ENCODE measurements at places on chromosomes 4 and X.
A peak's percentile ranks its signal among the peaks of the same experiment; 100 is the strongest.

- no peak for DNase-seq
These were observed 490.3 kb upstream of the TECRL start for GRCh38 chr4:64899563-64899962.

DNA sequence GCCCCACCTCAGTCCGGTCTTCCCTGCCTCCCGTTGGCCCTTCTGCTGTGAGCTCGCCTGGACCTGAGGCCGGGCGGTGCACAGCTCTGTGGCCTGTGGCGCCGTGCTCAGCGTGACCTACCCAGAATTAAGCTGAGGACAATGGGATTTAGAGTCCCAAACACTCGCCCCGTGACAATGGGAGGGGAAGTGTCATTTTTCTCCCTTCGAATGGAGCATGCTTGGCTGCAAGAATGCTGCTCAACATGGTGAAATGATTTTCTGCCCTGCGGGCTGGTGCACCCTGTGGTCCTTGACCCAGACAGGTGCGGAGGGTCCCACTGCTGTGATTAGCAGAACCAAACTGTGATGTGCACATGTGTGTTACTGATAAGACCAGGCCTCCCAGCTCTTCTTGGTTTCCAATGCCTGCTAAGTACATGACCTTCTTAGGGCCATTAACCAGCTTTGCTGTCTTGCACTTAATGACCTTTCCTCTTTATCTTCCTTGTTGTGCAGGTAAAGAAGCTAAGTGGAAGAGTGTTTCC is 772 bp downstream of the EOLA1 start:
- DNase-seq, result no peak

GRCh38 chr4:159212675-159213293 is 109.9 kb downstream of the RAPGEF2 start:
- DNase-seq, result no peak

DNA sequence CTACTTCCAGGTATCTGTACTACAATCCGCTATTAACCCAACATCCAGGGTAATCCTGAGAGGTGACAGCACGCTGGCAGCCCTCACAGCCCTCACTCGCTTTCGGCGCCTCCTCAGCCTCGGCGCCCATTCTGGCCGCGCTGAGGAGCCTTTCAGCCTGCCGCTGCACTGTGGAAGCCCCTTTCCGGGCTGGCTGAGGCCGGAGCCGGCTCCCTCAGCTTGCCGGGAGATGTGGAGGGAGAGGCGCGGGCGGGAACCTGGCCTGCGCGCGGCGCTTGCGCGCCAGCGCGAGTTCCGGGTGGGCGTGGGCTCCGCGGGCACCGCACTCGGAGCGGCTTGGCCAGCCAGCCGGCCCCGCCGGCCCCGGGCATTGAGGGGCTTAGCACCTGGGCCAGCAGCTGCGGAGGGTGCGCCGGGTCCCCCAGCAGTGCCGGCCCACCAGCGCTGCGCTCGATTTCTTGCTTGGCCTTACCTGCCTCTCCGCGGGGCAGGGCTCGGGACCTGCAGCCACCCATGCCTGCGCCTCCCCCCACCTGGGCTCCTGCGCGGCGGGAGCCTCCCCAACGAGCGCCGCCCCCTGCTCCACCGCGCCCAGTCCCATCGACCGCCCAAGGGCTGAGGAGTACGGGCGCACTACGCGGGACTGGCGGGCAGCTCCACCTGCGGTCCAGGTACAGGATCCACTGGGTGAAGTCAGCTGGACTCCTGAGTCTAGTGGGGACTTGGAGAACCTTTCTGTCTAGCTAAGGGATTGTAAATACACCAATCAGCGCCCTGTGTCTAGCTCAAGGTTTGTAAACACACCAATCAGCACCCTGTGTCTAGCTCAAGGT is 87.3 kb downstream of the PRSS12 start:
- no peak for DNase-seq

DNA sequence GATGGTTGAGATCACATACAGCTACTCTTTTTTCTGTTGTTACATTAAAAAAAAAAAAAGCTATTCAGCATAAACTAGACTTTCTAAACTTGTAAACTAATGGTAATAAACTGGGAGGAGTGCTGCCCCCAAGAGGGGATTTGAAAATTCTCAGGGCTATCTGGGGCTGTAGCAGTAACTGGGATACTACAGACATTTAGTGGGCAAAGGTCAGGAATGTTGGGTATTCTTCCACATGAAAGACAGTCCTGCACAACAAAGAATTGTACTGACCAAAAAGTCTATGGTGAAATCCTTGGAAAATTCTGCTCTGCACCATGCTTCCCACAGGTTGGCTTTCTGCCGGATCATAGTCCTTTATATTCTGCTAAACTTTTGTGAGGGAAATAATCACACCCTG is 232.6 kb upstream of the BOD1L1 start:
- peak; percentile 9 for DNase-seq

DNA sequence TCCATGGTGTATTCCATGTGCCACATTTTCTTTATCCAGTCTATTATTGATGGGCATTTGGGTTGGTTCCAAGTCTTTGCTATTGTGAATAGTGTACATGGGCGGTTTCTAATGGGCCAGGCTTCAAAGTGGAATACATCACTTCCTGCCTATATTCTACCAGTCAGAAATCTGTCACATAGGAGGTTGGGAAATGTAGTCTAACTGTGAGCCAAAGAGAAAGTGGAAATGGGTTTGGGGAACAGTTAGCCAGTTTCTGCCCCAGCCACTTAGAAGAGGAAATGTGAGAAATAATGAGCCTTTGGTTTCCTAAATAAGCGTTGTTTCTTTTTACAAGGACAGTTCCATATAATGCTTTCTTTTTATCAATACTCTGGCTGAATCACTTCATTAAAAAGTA is 85.1 kb upstream of the AP1S2 start:
- no peak for DNase-seq

- DNase-seq, result no peak
These were observed 184.1 kb downstream of the RELL1 start for GRCh38 chr4:37502070-37502469.
